Left lung (tissue), 14 donors: ENCODE measurements at places on chromosomes 6 and 20. TPM values are rescaled to one million over a fixed set of nuclear protein-coding genes. Genes with fewer than 3 reads are reported as not detected.

PGC gene
- total RNA-seq = 175 TPM

PDE7B gene
- total RNA-seq = 1.5 TPM

MAFB gene
- 29.8 TPM for total RNA-seq

FAM162B gene
- total RNA-seq = 8.7 TPM

CTCFL gene
- total RNA-seq = not detected

BEND6 gene
- total RNA-seq = 1.6 TPM

ZNF165 gene
- total RNA-seq = 4.2 TPM

CENPQ gene
- total RNA-seq = 7.1 TPM

APCDD1L gene
- total RNA-seq = 0.13 TPM

PPP1R16B gene
- total RNA-seq = 9.8 TPM

HCRTR2 gene
- total RNA-seq = not detected

SOBP gene
- 11.1 TPM for total RNA-seq
